ENCODE measurements at places on chromosomes 5 and 9. TPM values are rescaled to one million over a fixed set of nuclear protein-coding genes. Genes with fewer than 3 reads are reported as not detected.

TMEFF1 gene
- polyA plus RNA-seq, result not detected

DNA sequence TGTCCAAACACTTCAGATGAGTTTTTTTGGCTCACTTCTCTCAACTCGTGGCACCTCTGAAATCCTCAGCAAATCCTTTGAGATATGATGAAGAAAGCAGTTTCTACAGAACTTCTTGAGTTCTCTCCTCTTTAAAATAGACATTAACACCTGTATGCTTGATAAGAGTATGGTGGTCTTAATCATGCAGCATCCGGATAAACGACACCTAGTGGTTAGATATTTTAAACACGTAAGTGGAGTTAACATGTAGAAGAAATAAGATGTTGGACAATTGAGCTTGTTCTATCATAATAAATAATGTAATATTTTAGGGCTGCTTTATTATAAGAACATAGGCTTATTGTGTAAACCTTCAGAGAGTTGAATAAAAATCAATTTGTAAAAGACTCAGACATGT lies 324.8 kb downstream of the CYLC2 start:
- no peaks in the 10 kb centered on the region for H3K27me3 ChIP-seq
- no peak overlapping the region for H3K27ac ChIP-seq
- H3K36me3 ChIP-seq, result no peaks in the 10 kb centered on the region
- H3K4me3 ChIP-seq, result no peak overlapping the region

NR2F1 gene
- not detected for polyA plus RNA-seq

GRCh38 chr5:71971862-71972261 lies 135.4 kb upstream of the MAP1B start:
- no peak overlapping the region for H3K27ac ChIP-seq
- H3K27me3 ChIP-seq, result no peaks in the 10 kb centered on the region
- no peaks in the 10 kb centered on the region for H3K36me3 ChIP-seq
- H3K4me3 ChIP-seq, result no peak overlapping the region
- H3K4me1 ChIP-seq, result no peaks in the 10 kb centered on the region
- no peak for DNase-seq

GRCh38 chr5:89388872-89389271 lies 505.9 kb upstream of the MEF2C start:
- no peaks in the 10 kb centered on the region for H3K4me1 ChIP-seq
- no peaks in the 10 kb centered on the region for H3K36me3 ChIP-seq
- no peak for DNase-seq
- no peak overlapping the region for H3K27ac ChIP-seq
- no peak overlapping the region for H3K4me3 ChIP-seq

DNA sequence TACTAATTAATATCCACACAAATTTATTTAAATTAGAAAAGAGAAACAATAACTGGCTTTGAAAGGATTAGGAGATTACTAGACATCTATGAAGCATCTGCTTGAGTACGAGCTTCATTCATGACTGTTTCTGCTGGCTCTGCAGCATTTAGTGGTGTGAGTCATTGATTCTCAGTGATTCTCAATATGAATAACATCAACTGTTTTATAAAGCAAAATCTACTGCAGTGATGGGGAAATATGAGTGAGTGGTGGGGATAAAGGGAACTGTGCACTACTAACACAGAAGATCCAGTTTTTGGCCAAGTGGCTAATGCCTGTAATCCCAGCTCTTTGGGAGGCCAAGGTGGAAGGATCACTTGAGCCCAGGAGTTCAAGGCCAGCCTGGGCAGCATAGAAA lies 8.4 kb downstream of the FNBP1 start:
- H3K36me3 ChIP-seq, result no peaks in the 10 kb centered on the region
- no peak overlapping the region for H3K4me3 ChIP-seq
- no peaks in the 10 kb centered on the region for H3K27me3 ChIP-seq
- no peak overlapping the region for H3K27ac ChIP-seq
- H3K4me1 ChIP-seq, result peaks cover 84% of the 10 kb centered on the region
- DNase-seq, result no peak

- no peak for DNase-seq
- H3K27ac ChIP-seq, result no peak overlapping the region
- no peaks in the 10 kb centered on the region for H3K36me3 ChIP-seq
- H3K4me3 ChIP-seq, result no peak overlapping the region
- no peaks in the 10 kb centered on the region for H3K4me1 ChIP-seq
These were observed 692.9 kb downstream of the MTRR start for GRCh38 chr5:8561854-8562253.

AQP7 gene
- 0.53 TPM for polyA plus RNA-seq
